Posterior cingulate gyrus (tissue), 11 donors: ENCODE measurements at places on chromosomes 7 and 10.

- DNase-seq = no peak
Measured at GRCh38 chr10:116030576-116030975, 242.4 kb downstream of the GFRA1 start.

GRCh38 chr10:90087197-90088023 lies 386.0 kb downstream of the KIF20B start:
- DNase-seq = no peak

- no peak for DNase-seq
Measured at GRCh38 chr7:122166740-122167139, 22.7 kb upstream of the AASS start.

DNA sequence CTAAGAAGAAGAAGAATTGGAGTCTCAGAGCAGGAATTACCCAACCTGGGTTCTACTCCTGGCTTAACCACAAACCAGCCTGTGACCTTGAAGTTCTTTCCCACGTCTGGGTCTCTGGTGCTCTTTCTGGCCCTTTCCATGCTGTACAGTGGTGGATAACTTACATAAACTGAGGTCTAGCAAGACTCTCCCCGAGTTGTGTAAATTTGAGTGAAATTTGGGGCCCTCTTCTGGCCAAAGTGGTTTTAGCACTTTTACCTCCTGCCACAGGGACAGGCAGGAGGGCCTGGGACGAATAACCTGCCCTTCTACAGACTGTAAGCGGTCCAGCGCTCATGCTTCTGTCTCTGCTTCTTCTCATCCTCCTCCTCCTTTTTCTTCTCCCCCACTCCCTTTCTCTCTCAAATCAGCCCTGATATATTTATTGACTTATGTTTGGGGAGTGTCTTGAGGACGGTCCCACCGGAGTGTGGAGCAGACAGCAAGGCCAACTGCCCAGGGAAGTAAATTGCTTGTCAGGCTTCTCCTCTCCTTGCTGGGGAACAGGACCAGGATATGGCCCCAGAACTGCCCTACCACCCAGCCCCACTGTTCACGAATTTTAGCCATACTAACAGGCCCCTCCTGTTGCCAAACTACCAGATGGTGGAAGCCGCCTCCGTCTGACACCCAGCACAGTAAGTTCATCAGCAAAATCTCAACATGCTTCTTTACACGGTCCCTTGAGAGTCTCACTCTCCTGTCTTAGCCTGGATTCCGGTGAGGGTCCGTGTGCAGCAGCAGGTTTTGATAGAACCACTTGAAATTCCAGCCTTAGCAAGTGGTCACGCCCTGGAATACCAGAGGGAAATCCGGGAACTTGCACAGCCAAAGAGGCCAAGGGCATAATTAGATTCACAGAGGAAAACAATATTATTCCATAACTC lies 4.0 kb upstream of the SH3PXD2A start:
- DNase-seq = no peak

DNA sequence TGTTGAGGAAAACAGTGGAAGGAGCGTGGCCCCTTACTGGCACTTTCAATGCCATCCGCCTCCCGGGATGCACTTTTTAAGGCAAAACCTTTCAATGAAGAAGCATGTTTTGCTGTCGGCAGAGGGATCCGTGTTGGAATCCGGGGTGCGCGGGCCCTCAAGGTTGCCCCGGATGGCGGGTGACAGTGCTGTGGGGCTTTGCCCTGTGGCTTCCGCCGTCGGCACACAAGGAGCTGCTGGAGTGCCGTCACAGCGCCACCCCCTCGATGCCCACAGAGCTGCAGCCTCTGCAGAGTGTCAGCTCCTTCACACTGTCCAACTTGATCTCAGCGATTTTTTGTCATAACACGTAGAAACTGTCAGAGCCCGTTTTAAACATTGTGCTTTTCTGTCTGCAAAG lies 59.0 kb downstream of the NKX6-2 start:
- no peak for DNase-seq

DNA sequence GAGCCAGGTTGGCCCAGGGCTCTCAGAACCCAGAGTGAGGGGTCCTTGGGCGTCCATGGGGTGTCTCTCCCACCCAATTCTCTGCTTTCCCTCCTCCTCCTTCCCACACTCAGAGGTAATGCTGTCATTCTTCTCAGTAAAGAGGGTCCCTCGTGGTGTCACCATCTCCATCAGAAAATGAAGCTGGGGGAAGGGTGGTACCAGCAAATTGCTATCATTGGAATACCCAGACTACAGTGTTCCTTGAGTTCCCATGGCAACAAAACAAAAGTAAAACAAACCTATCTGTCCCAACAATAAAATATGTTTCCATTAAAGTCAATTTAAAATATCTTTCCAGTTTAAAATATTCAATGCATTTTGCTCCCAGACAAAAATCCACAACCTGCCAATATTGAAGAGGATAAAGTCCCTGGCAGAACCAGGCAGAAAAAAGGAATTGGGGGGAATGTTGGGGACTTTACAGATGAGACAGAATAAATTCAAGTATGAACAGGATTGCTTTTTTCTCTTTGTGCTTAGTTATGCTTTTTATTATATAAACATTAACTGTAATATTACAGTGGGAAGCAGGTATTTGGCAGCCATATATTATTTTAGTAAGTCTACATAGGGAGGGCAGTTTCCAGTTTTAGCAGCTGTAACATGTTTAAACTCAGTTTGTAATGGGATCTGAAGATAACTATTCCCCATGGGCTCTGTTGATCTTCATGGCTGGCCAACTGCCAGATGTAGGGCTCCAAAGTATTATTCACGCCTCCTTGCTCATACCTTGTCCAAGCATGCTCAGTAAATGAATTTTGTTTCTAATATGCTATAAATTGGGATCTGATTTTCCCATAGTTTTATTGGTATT lies 182.1 kb downstream of the ARID5B start:
- peak; percentile 62 for DNase-seq

GRCh38 chr10:36603688-36604087 lies 521.7 kb upstream of the ANKRD30A start:
- no peak for DNase-seq
